ENCODE measurements at places on chromosomes 3 and 15.

GRCh38 chr3:37800022-37800551 lies 61.6 kb upstream of the CTDSPL start:
- DNase-seq: no peak

- DNase-seq: no peak
Observed at GRCh38 chr3:152257563-152258035, 11.1 kb upstream of the MBNL1 start.

DNA sequence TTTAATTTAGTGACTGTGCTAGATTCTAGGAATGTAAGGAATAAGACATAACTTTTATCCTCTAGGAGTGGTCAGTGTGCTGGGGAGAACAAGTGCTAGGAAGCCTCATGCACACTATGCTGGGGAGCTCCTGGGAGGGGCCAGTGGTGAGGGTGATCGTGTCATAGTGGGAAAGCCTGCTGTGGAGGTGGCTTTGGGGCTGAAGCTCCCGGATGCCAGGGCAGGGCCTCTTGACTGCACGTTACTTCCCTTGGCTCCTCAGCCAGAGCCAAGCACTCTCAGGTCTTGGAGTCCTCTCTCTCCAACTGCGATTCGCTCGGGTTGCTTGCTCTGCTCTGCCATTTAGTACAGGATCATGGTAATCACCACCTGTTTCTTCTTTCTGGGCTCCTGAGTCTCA lies 33.6 kb downstream of the SQOR start:
- DNase-seq: no peak

- no peak for DNase-seq
Observed at GRCh38 chr3:27354161-27354560, 15.0 kb downstream of the NEK10 start.

GRCh38 chr15:88912500-88912921 lies 668 bp downstream of the MFGE8 start:
- no peak for DNase-seq

Data from stimulated activated CD4-positive, alpha-beta T cell treated with anti-CD3 and anti-CD28 coated beads, TNF-alpha, amount 100 ng/mL, for 1 hour (primary cell).